ENCODE measurements at places on chromosomes 1 and 21. TPM values are rescaled to one million over a fixed set of nuclear protein-coding genes. Genes with fewer than 3 reads are reported as not detected.

GRCh38 chr1:151681923-151682322 lies 34.7 kb downstream of the CELF3 start:
- no peak for DNase-seq

GRCh38 chr1:9867408-9868243 lies 42.4 kb downstream of the CTNNBIP1 start:
- peak; percentile 49 for DNase-seq

DNA sequence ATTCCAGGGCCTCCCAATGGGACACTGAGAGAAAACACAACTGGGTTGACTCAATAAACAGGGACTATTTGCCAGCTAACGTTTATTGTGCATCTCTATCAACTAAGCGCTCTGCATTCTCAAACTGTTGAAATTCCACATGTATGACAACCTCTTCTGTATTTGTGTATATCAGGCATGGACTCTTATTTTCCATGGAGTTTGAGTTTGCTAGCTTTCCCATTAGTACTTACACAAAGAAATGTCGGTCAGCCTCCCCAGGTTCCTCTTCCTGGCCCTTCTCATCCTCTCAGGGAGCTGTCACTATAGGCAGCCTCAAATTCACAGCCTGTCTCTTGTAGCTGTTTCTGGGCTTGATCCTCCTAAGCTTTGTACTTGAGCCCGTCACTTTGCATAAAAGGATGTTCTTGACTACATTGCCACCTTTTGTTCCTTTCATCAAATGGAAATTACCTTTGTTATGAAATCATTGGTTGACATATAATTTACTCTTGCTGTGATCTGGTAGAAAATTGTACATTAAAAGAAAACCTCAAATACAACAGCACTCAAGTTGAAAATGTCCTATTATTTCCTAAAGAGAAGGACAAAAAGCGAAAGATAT lies 60.0 kb upstream of the NTPCR start:
- DNase-seq, result no peak

DNA sequence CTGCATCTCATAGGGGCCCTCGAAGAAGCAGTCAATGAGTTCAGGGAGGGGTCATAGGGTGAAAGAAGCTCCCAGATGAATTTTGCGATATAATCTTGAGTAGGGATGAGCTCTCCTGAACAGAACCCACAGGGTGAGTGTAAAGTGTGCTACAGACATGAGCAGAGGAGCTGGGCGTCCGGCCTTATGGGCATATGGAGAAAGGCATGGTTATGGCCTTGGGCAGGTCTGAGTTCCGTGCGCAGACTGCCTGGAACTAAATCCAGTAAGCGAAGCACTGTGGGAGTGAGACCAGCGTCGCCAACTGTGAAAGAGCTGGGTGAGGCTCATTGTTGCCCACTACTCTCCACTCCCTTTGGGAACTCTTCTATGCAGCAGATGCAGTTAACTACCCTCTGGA lies 28.7 kb downstream of the NSL1 start:
- no peak for DNase-seq

The PRRX1 gene
- 145 TPM for total RNA-seq

The GBP4 gene
- 0.18 TPM for total RNA-seq

The IGSF5 gene
- not detected for total RNA-seq

All from HFFc6 (cell line).